ENCODE measurements at places on chromosomes 11 and 22.

- no peak for DNase-seq
These were observed 471 bp upstream of the AHNAK start for GRCh38 chr11:62546929-62547625.

DNA sequence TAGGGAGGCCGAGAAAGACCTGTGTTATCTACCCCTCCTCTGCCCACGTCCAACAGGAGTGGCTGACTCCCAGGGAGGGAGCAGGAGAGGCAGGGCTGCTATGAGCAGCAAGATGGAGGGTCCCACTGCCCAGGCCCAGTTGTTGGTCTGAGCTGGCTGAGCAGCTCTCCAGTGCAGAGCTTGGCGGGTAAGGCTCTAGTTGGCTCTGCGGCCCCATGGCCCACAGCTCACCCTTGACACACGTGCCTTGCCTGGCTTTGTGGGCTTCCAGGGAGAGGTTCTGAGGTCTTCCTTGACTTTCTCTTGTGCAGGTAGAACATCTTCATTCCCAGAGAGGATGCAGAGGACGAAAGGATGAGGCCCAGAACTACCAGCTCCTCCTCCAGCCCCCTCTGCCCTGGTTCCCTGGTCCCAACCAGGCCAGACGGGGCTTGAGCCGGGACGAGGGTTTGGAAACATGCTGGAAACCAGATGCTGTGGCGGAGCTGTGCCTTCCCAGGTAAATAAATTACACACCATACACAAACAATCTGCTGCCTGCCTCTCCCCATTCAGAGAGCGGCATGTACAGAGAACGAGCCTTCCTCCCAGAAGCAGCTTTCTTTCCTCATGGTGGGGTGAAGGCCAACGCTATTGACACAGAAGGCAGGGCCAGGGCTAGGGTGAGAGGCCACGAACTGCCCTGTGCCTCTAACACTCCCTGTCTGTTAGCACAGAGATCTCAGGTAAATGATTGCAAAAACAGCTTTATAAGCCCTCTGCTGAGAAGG is 48.1 kb downstream of the DSCAML1 start:
- DNase-seq = no peak

- no peak for DNase-seq
These were observed 99.6 kb downstream of the KIAA1671 start for GRCh38 chr22:25051983-25052710.

DNA sequence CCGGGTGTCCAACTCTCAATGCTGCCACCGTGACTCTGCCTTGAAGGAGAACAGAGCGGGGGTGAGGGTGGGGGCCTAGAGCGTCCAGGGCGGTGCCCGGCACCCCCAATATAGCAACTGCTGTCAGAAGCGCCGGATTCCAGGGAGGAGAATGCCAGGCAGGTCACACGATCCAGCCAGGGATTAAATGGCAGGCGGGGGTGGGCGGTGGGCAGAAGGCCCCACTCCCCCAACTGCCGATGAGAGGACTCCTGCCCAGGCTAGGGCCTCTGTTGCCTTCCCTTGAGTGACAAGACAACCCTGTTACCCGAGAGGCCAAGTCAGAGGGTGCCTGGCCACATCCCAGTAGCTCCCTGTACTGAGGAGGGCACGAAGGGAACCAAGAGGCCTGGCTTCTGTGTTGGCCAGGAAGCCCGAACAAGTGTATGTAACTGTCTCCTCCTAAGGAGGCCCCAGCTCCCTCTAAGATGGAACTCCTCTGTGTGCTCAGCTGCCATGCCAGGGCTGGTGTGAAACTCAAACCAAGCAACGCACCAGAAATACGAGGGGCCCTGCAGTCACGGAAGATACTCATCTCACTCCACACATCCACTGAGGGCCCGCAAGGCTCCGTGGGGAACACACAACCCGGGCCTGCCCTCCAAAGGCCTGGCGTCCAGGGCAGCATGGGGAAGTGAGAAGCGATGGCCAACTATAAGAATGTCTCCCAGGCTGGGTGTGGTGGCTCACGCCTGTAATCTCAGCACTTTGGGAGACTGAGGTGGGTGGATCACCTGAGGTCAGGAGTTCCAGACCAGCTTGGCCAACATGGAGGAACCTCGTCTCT is 3.0 kb downstream of the PACSIN3 start:
- no peak for DNase-seq

- DNase-seq = no peak
These were observed 13.6 kb upstream of the NUP160 start for GRCh38 chr11:47861728-47862127.
